NCI-H1694 treated with DMSO at 0.1 percent for 48 hours (cell line): ENCODE measurements at places on chromosomes 2 and 18.

DNA sequence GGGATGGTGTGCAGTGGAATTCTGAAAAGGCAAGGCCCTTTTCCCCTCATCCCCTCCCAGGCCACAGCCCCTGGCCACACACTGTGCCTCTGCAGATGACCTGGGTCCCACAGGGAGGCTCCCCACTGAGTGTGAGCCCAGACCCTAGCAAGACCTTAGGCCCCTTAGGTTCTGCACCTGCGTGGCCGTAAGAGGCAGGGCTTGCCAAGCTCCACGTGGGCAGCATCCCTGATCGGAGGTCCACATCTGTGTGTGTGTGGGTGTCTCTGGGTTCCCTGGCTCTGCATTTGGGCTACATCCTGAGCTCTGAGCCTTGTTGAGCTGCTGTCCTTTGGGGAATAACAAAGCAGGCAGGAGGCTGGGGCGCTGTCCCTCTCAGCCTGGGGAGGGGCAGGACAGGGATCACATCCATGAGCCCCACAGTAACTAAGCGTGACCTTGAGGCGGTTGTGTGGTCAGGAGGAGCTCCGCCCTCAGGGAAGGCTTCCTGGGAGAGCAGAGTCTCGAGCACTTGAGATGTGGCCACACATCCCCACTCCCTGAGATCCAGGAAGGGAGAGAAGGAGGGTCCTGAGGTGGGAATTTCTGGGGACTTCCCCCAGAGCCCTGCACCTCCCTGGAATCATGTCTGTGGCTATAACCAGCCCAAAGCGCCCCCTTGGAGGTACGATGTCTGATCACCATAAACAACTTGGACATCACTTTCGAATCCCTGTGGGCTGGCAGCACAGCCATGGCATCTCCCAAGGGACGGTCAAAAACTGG lies 84.8 kb downstream of the STPG4 start:
- no peak for DNase-seq

- DNase-seq, result no peak
Observed at GRCh38 chr2:10820978-10821695, 8.6 kb upstream of the PDIA6 start.

GRCh38 chr2:175205523-175205922 lies 24.0 kb upstream of the ATP5MC3 start:
- no peak for DNase-seq

- DNase-seq, result no peak
Observed at GRCh38 chr18:42045346-42045745, 90.3 kb downstream of the PIK3C3 start.

DNA sequence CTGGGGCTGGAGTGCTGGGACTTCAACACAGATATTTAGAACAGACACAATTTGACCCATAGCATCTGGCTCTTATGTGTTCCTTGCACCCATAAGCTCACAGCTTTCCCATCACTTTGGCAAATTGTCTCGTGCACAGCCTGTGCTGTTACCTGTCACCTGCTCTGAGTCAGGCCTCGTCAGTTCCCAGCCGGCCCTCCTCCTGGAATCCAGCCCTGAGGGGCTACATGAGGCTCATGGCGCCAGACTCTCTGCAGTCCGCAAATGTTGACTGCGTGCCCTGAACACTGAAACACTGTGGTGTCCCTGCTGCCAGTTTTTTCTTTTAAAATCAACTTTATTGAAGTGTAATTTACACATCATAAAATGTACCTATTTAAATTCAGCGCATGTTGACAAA lies 65.4 kb upstream of the BZW1 start:
- DNase-seq, result no peak
